ENCODE measurements at places on chromosomes 1 and 21. TPM values are rescaled to one million over a fixed set of nuclear protein-coding genes. Genes with fewer than 3 reads are reported as not detected.

DNA sequence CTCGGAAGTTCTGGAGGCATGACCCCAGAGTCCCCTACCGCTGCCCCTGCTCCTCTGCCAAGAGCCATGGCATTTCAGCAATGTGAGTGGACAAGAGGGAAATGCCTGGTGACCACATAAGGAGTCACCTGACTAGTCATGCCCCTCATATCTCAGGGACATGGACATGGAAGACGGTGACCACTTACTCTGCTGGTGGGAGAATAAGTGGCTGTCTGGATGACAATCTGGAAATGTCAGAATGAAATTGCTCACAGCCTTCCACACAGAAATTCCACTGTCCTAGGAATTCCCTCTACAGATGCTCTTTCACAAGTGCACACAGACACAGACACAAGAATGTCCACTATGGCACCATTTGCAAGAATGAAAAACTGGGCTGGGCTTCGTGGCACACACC is 24.3 kb upstream of the PLEKHG5 start:
- no peak for DNase-seq

DNA sequence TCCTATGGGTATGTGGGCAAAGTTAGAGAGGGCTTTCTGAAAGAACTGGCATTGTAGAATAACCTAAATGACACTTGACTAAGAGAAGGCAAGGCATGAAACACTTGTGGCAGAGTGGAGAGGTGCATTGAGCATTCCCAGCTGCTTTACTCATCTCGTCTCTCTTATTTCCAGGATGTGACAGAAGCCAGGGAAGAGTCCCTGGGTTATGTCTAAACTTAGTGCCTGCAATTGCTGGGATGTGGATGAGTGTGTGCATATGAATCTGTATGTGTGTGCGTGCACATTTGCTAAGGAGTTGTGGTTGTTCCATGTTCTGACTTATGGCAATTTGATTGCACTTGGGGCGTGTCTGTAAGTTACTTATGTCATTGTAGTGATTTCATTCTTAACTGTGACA is 1326.5 kb upstream of the B3GALT2 start:
- DNase-seq, result no peak

DNA sequence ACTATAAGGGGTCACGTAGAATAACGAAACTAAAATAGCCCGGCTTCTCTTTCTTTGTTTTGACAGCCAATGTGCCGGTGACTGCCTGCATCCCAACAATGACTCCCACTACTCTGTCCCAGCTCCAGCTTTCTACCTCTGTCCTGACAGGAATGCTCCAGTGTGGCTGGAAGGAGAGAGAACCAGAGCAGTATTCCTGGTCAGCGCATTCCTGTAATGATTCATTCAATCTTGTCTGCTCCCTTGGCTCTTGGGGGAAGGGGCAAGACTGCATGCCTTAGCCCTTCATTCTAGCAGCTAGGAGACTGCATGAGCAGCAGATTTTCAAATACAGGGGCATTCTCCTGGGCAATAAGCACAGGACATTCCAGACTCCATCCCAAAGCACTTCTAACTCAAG is 132.1 kb upstream of the PRMT6 start:
- DNase-seq, result no peak

- no peak for DNase-seq
Observed at GRCh38 chr1:199279872-199280645, 641.2 kb downstream of the PTPRC start.

DNA sequence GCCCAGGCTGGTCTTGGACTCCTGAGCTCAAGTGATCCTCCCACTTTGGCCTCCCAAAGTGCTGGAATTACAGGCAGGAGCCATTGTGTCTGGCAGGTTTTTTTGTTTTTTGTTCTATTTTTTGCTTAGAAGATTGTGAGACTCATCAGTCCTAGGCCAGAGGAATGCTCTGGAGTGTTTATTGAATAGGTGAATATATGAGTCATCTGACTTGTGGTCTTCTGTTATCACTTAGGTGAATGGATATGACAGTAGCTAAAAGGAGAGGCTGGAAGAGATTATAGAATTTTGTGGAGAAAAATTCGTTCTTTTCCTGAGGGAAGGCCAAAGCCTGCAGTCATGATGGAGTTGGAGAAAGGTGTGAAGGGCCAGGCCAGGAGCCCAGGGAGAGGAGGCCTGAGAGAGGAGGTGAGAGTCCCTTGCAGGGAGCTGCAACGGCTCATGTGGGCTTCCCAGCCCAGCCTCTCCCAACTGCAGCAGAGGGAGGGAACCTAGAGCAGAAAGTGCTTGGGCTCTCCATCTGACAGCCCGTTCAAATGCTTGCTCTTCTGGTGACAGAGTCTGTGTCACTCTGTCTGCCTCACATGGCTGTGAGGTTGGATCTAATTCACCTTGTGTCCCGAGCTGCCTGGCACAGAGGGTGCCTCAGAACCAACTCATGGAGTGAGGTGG is 31.6 kb upstream of the ACOT11 start:
- DNase-seq, result no peak

DNA sequence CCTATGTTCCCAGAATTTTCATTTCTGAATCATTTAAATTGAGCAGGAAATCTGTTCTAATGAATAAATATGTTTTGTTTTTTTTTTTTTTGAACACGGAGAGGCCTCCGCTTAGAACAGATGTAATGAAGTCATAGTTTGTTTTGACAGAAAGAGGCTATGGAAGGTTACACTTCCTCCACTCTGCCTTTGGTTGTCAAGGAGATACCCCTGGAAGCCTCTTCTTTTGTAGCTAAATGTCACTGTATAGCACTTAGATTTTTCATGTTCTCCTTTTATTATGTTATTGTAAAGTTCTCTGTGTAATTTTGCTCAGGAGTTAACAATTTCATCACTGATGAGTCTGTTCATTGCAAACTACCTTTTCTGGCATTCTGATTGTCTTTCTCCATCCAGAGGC is 22.7 kb upstream of the GNG12 start:
- DNase-seq, result no peak

DNA sequence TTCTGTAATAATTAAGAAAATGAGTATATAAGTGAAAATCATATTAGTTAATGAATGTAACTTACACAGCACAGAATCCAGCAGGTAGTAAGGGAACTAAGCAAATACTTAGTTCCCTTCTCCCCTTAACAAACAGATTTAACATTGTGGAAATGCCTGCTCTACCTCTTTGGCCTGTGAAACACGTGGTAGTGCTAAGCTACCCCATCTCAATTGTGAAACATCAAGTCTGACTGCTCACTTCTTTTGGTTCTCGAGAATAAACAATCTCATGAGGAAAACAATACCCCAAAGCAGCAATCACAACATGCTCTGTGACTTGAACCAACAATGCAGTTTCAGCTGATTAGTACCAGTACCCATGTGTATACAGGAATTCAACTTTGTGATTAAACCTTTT is 4.7 kb downstream of the MYSM1 start:
- DNase-seq, result no peak

GRCh38 chr1:53559391-53559815 is 100.2 kb downstream of the DMRTB1 start:
- no peak for DNase-seq

GRCh38 chr1:172246521-172247390 is 173.7 kb upstream of the C1orf105 start:
- no peak for DNase-seq

DNA sequence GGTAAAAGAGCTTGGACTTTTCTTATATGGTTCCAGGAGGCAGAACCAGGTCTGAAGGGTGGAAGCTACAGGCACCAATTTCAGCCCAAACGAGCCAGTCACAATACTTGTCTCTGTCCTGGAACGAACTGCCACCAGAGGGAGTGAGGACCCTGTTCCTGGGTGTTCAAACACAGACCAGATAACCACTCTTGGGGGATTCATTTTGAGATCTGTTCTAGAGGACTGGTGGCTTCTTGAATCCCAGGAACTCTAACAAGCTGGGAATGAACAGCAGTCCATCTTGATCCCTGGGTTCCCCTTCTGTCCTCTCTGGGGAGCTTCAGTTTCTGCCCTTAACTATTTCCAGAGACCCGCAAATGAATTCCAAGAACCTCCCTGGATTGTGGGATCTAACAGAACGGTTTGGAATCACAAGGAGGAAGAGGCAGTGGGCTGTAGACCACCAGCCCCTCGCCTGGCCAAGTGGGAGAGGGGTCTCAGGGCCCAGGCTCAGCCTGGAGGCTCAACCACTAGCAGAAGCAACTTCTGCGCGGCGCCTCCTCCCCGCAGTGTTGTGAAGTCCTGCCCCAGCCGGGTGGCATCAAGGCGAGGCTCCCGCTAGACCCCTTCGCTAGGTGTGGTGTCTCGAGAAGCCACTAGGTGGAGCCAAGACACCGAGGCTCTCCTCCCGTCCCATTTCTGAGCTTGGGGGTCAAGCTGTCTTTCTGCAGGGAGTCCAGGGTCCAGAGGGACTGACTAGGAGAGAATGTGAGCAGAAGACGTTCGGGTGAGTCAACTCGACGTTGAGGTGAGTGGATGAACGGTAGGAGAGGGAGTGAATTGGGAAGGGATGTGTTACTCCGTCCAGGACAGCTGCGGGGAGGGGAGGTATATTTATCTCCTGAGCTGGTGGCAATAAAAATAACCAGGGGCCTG is 12.1 kb upstream of the NES start:
- peak; percentile 64 for DNase-seq

DNA sequence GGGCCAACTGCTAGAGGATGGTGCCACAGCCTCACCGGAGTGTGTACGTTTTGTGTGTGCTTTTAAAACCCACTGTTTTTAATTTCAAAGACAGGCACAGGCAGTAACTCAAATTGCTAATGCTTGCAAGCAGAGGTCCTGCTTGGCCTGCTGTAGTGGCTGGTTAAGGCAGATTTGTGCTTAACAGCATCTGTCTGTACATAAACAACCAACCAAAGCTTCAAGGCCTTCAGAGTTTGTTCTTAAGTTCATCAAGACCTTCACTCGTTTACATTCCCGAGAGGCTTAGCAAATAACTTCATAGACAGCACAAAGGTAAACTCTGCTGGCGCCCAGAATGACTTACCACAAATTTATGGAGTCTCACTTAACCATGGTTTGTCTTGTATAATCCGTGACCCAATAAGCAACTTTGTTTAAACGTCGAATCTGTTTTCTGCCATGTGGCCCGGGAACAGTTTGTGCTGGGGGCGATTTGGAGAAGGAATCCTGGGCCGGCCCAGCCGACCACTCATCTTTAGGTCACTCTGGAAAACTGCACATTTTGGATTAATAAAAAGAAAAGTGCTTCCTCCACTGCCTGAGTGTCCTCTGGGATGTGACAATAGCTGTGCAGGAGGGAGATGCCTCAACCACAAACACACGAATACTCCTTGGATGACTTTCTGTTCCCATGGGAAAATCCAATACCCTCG is 58.1 kb downstream of the CAPZB start:
- DNase-seq, result no peak

GRCh38 chr1:63971557-63971956 is 197.7 kb downstream of the ROR1 start:
- no peak for DNase-seq

DNA sequence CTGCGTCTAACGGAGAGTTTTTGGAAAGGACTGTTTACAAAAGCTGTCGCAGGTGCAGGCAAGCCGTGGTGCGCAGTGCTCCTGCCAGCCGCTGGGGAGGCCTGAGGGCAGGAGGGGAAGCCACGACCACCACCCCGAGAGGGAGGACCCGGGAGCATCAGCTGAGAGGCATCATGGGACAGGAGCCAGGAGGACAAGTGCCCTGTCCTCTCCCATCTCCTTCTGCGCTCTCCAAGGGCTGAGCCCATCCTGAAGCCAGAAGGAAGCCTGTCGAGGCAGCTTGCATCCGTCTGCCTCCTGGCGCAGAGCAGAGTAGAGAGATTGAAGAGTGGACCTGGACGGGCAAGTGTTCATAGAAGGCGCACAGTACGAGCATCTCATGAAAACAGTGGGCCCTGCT is 310.9 kb downstream of the KIF26B start:
- no peak for DNase-seq

DNA sequence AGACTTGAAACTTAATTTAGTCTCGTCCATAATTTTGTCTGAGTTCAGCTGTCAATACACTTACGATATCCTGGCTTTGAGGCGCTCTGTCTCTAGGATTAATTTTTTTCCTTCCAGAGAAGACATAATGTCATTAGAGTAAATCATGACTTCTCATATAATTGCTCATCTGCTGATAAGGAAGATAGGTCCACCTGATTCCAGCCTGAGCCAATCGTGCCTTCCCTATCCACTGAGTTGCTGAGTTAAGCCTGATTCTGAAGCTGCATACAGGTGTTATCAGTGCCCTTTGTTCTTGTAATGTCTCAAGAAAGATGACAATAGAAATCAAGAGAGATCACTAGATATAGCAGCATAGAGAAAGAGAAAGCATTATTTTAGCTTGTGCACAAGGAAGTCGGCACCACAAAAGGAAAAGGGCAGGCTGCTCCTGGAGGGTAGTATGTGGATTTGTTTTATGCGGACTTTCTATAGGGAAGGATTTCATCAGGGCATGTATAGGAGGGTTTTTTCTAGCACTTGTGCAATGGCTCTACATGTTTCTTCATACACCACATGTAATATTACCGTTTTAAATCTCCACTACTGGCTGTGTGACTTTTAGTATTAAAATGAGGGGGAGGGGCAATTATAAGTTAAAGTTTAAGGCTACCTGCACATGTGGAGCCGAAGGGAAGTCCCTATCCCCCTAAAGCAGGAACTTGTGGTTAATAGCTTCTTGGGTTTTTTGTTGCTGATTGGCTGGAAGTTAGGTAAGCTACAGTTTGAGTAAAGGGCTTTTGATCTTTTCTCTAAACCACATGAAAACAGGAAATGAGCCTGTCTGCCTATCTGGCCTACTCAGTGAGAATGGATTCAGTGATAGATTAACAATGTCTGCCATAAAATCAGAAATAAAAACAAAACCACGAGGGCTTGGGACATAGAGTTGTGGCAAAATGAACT is 133.4 kb downstream of the PLPPR5 start:
- no peak for DNase-seq

GRCh38 chr1:53766194-53766742 is 27.3 kb upstream of the GLIS1 start:
- DNase-seq, result no peak

DNA sequence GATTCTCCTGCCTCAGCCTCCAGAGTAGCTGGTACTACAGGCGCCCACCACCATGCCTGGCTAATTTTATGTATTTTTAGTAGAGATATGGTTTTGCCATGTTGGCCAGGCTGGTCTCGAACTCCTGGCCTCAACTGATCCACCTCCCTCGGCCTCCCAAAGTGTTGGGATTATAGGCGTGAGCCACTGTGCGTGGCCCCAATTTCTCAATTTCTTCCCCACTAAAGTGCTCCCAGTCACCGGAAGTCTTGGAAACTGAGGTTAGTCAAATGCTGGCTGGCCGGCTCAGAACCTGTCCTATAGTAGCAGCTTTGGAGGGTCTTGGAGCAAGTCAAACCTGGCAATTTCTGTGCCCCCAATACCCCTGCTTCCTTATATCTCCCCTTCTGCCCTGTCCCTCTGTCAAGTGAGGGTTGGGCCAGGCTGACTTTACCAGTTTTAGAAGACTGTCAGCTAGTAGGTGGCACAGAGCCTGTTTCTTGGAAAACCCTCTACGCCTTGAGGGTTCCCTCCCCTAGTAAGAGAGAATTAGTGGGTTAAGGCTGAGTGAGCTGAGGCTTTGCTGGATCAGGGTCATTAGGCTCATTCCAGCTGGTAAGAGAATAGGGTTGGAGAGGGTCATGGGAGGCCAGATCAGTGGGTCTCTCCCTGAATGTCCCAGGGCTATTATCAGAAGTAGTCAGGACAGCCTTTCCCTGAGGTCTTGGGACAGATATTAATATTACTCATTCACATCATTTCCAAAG is 8.3 kb upstream of the EPB41 start:
- DNase-seq, result no peak

The F5 gene
- 174 TPM for total RNA-seq

Measured in left lobe of liver (tissue), 2 donors.